NCI-H510A treated with DMSO at 0.1 percent for 48 hours (cell line): ENCODE measurements at places on chromosomes 3 and 15.
A peak's percentile ranks its signal among the peaks of the same experiment; 100 is the strongest.

DNA sequence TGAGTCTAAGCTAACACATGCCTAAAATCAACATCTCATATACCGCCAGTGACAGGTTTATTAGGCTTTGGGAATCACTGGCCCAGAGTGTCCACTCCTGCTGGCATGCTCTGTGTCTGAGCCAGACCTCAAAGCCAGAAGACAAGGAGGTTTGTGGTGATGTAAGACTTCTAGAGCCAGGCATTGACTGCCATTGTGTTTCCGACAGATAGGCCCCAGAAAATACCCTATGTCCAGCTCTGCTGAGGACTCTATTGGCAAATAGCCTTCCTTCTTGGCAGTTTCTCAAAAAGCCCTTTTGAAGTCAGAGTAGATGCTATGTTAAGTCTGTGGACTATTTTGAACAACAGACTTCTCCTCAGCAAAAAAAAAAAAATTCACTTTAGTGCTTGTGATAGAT, 181.9 kb upstream of the UBE2E1 start:
- DNase-seq = no peak

GRCh38 chr3:69097407-69098086, 12.8 kb downstream of the ARL6IP5 start:
- no peak for DNase-seq

DNA sequence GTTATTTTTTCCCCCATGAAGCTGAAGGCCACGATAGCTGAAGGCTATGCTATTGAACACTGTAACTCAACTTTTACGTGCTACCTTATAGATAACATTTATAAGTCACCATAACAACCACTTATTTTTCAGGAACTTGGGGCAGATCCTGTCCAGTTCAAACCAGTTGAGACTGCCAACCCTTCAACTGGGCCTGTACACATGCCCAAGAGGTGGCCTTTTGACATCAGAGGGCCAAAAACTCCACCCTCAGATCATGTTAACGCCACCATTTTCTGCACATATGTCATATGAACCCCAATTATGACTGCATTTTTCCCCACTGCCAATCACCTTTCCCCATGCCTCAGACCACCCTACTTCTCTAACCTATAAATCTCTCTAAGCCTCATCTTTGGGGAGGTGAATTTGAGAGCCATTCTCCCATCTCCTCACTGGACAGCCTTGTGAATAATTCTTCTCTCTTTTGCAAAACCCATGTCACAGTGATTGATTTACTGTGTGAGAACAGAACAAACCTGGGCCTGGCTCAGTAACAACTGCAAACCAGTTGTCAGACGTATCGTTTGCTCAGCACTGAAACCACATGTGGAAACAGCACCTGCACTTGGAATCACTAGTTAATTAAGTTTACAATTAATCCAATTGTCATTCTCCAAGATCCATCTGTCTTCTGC, 42.5 kb downstream of the ZNF445 start:
- DNase-seq = no peak

DNA sequence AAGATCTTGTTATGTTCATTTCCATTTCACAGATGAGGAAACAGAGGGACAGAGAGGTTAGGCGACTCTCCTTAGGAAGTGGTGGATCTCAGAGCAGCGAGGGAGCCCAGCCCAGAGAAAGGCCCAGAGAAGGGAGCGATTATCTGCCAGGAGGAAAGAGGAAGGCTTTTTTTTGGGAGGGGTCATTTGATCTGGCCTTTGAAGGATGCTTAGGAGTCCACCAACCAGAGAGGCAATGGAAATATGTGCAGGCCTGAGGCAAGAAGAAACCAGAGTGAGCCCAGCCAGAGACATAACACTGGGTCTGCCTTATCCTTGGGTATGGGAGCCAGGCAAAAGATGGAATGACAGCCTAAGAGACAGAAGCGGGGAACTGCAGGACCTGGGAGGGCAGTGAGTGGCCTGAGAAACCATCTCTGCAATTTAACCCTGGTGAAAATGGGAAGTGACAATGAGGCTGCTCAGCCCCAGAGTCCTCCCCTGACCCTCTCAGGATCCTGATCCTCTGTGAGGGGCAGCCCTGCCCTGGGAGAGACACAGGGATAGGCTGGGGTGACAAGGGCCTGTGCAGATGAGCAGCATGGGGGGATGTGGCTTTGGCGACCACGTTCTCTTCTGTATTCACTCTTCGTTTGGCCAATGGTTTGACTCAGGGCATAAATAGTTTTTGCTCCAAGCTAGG, 163.2 kb downstream of the WNT7A start:
- DNase-seq = no peak

- no peak for DNase-seq
Observed at GRCh38 chr15:57915827-57916531, 149.5 kb downstream of the ALDH1A2 start.

DNA sequence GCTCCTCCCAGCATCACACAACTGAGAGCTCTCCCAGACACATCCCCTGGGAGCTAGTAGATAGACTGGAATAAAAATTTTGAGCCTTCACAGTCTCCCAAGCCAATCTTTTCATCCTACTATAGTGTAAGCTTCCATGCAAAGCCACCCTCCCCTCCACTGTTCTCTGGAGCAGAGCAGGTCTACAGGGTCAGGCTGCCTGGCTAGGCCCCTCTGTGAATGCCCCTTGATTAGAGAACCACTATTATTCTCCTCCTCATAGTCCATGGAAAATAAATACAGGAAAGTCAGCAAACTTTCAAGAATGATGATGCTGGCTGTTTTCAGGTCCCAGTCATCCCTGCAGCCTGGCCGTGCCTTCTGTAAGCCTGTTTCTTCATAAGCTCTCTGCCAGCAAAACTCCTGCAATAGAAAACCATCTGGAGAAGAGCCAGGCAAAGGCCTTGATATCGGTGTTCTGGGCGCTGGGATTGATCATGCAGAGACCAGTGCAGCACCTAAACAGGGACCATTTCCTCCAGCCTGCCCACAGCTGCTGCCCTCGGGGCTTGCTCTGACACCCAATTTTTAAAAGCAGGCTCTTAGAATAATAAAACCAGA, 51.7 kb downstream of the CRYGS start:
- DNase-seq = no peak

- no peak for DNase-seq
Observed at GRCh38 chr15:57730876-57731275, 24.4 kb downstream of the POLR2M start.

DNA sequence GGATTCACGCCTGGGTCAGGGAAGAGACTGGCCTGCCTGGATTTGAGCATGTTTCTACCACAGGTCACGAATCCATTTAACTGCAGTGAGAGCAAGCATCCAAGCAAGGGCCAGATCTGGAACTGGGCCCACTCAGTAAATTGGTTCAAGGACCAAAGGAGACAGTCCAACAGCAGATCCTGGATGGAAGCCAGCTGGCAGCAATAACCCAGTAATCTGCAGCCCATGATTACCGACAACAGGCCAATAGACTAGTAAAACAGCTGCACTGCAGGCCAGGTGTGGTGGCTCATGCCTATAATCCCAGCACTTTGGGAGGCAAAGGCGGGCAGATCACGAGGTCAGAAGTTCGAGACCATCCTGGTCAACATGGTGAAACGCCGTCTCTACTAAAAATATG, 11.8 kb downstream of the SAMD7 start:
- DNase-seq = no peak

DNA sequence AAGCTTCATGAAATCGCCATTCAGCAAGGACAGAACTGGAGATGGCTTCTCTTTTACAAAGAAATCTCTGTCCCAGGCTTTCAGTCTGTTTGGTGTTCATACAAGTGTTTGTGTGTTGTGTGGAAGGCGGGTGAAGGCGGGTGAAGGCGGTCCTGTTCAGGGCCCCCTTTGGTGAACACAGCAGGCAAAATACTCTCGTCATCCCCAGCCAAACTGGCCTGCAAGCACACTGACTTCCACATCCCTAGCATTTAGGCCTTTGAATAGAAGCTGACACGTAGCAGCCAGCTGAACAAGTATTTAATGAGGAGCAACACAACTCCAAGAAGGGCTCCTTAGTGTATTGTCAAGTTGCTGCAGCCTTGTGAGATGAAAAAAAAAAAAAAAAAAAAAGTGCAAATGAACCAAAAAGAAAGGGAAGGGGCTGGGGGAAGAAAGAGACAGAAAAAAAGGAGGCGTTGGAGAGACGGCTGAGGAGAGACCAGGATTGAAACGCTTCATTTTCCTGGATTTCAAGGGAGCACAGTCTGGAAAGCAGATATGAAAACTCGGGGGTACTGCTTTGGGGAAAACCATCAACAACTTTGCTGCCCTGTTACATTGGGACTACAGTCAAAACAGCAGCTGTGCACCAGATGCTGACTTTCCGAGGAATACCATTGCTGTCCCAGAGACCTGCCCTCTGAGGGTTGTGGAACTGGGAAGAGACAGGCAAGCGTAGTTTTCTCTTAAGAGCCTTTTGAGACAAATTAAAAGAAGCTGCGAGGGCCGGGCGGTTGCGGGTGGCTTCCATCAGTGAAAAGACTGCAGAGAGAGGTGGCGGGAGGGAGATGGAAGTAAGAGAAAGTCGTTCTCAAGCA, 74.6 kb downstream of the TGFBR2 start:
- DNase-seq = no peak

DNA sequence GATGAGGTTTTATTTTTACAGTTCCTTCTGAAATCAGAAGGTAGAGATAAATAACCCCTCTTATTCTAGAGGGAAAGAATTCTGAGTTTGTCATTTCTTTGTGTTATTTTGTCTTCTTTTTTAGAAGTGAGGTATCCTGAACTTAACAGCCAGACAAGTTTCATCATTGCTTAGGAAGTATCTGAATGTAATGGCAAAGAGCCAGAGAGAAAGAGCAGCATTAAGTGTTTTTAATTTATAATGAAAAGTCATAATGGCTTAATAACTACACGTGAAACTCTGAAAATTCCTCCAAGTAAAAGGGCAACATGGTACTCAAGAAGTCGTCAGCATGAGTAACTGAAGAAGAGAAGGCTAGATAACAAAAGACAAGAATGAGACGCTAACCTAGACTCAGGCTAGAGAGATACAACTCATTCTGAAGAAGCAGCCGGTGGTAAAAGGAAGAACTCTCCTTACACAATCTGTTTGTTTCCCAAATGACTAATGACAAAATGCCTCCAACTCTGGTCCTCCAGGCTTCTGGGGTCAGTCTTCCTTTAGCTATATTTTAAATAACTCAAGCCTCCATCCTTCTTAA, 116.2 kb upstream of the NECTIN3 start:
- DNase-seq = no peak

DNA sequence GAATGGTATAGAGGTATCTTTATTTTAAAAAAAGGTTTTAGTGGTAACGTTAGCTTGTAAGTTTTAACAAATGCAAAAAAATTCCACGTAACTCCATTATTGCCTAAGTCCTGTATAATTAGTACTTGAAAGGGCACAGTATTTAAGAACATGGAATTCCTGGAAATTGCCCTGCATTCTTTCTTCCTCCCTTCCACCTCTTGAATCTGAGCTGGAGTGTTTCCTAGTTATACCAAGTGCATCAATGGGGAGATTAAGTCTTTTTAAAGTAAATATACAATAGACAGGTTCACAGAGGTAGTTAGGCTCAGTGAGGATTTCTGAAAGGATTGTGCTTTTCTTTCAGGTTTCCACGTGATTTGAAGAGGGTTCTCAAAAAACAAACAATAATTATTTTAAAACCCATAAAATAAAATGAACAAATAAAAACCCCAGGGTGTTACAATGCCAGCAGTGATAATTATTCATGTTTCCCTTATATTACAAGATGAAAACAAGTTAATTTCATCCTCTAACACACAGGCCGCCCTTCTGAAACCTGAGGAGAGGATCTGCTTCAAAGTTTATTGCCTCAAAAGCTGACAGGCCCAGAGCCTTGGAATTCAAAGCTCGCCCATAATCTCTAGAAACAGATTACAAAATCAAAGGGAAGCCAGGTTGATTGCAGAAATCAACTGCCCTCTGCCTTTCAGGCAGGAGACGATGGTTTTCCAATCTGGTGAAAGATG, 128.8 kb upstream of the LMOD3 start:
- DNase-seq = no peak

DNA sequence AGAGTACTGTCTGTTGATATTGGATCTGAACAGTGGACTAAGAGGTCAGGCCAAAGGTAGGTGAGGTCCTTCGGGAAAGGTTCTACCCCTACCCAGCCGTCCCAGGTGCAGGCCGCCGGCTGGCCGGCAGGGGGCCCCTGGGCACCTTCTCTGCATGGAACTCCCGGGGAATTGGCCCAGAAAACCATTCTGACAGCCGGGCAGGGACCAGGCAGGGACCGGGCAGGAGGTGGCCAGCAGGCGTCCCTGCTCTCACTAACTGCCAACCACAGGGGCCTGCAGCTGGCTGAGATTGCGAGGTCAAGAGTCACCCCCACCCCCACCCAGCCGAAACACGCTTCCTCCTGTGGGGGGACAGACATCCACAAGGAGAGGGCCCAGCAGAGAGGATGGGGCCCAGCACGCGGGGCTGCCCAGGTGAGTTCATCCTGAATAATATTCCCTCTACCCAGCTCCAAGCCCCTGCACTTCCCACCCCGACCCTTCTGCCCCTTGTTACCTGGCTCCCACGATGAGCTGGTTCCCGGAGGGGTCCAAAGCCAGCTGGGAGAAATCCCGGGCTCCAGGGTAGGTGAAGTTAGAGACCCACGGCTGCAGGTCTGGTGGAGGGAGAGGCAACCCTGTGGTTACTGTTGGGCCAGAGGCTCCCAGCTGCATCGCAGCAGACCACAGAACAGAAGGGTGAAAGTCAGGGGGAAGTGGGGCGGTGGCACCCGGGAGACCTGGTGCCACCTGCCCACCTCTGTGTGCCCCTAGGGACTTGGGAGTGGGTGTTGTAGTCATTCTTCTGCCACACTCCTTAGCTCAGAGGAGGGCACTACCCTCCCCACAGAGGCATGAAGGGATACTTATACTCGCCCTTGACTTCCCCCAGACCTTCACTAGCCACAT, 84.4 kb downstream of the SEMA5B start:
- peak; percentile 46 for DNase-seq

DNA sequence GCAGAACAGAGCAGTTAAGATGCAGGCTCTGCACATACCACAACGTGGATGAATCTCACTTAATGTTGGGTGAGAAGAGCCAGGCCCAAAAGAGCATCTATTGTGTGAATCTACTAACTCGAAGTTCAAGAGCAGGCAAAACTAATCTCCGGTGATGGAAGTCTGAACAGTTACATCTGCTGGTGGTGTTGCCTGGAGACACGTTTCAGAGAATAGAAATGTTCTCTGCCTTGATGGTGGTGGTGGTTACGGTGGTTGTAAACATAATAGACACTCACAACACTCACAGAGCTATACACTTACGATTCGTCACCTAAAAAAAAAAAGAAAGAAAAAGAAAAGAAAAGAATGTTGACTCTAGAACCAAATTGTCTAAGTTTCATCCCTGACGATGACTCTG, 86.8 kb downstream of the LIPC start:
- no peak for DNase-seq

DNA sequence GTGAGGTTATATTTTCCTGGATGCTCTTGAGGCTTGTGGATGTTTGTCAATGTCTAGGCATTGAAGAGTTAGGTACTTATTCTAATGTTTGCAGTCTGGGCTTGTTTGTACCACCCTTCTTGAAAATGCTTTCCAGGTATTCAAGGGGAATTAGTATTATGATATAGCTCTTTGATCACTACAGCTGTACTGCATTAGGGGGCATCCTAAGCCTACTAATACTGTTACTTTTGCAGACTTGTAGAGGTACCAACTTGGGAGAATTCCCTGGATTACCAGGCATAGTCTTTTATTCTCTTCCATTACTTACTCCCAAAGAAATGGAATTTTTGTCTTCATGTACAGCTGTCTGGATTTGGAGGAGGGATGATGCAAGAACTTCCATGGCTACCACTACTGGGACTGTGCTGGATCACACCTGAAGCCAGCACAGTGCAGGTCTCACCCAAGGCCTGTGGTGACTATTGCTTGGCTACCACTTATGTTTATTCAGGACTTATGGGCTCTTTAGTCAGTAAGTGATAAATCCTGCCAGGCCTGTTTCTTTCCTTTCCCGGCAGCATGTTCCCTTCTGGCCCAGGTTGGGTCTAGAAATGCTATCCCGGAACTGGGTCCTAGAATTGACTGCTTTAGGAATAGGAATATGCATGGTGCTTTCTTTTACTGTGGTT, 402.9 kb downstream of the IL20RB start:
- no peak for DNase-seq
